ENCODE measurements at places on chromosomes 3 and 15.

GRCh38 chr15:62785881-62786828 is 256.4 kb upstream of the TPM1 start:
- H3K36me3 ChIP-seq = no peaks in the 10 kb centered on the region
- DNase-seq = no peak
- no peak overlapping the region for H3K4me3 ChIP-seq
- no peaks in the 10 kb centered on the region for H3K27me3 ChIP-seq

DNA sequence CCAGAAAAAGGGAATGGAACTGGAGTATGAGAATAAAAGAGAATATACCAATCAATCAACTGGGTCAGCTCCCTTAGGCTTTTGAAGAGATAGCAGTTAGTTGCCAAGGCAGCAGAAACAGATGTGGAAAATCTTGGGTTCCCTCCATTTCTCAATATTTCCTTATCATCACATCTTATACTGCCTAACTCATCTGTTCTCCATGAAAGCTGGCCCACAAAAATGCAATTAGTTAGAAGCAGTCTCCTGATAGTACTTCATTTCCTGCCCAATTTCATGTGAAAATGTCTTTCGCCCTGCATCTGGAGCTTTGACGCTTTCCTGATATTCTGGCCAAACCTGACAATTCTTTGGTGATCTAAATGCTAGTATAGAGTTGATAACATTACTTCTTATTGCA is 30.1 kb upstream of the SPTSSB start:
- no peaks in the 10 kb centered on the region for H3K4me1 ChIP-seq
- H3K4me3 ChIP-seq = no peak overlapping the region
- DNase-seq = no peak
- no peak overlapping the region for H3K27ac ChIP-seq
- H3K36me3 ChIP-seq = no peaks in the 10 kb centered on the region

- no peaks in the 10 kb centered on the region for H3K27me3 ChIP-seq
- peaks cover 77% of the 10 kb centered on the region for H3K4me1 ChIP-seq
- peaks cover 11% of the 10 kb centered on the region for H3K36me3 ChIP-seq
- H3K27ac ChIP-seq = peak overlapping the region; percentile 35
- H3K4me3 ChIP-seq = peak overlapping the region; percentile 50
Observed at GRCh38 chr3:46926871-46927717, 49.5 kb downstream of the CCDC12 start.

- H3K4me1 ChIP-seq = no peaks in the 10 kb centered on the region
- DNase-seq = no peak
- no peak overlapping the region for H3K4me3 ChIP-seq
- no peaks in the 10 kb centered on the region for H3K27me3 ChIP-seq
Observed at GRCh38 chr15:24676431-24676830, 856 bp downstream of the NPAP1 start.

DNA sequence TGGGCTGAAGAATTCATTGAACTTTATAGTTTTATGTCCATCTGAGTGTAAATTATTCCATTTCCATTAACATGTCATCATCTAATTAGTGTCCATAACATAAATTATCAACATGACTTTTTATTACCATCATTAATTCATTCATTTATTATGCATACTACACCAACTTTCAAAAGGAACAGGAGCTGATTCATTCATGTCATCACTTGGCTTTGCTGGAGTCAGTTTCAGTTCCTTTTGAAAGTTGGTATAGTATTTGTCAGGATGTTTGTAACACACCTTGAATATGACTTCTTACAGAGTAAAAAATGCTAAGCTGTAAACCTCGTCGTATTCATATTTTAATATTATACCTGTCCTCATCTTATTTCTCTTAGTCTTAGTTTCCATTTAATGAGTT is 298.0 kb upstream of the RBMS3 start:
- no peaks in the 10 kb centered on the region for H3K4me1 ChIP-seq
- H3K36me3 ChIP-seq = no peaks in the 10 kb centered on the region
- no peak for DNase-seq
- no peak overlapping the region for H3K27ac ChIP-seq
- H3K27me3 ChIP-seq = no peaks in the 10 kb centered on the region

GRCh38 chr3:150545419-150546225 is 674 bp downstream of the SERP1 start:
- peaks cover 33% of the 10 kb centered on the region for H3K36me3 ChIP-seq
- peaks cover 32% of the 10 kb centered on the region for H3K4me1 ChIP-seq
- H3K27ac ChIP-seq = peak overlapping the region; percentile 99
- H3K4me3 ChIP-seq = peak overlapping the region; percentile 92

DNA sequence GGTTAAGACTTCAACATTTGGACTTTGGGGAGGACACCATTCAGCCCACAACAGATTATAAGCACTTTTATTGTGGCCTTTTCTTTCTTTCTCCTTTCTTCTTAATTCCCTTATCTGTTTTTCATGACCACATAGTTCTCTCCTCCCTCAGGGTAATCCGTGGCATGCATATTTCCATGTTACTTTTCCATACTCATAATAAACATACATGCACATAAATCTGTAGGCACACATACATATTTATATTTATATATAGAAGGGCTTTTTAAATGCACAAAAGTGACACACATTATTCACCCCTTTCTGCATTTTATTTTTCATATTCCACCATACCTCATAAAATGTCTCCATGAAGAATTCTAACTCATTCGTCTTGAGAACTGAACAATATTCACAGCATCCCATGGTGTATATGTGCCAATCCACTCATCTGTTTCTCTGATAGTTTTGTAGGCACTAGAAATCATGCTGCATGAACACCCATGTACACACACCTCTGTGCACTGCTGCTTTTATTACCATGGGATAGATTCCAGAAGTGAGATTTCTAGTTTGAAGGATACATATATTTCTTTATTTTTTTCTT is 38.1 kb upstream of the GADL1 start:
- H3K27me3 ChIP-seq = no peaks in the 10 kb centered on the region
- no peak for DNase-seq
- H3K27ac ChIP-seq = no peak overlapping the region
- no peaks in the 10 kb centered on the region for H3K36me3 ChIP-seq
- H3K4me3 ChIP-seq = no peak overlapping the region
- no peaks in the 10 kb centered on the region for H3K4me1 ChIP-seq

DNA sequence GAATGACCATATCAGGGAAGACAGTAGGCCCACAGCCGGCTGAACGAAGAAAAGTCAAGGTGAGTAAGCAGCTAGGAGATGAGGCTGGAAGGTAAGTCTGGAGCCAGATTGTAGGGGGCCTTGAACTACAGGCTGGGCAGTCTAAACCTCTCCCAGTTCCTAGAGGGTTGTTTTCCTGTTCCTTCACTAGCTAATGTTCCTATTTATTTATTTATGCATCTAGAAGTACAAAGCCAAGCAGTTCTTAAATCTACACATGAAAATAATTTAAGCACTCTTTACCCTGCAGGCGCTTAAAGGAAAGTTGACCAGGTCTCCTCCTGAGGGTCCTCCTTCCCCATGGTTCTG is 3.7 kb downstream of the ACAA1 start:
- H3K27me3 ChIP-seq = no peaks in the 10 kb centered on the region
- peaks cover 2% of the 10 kb centered on the region for H3K4me1 ChIP-seq
- H3K36me3 ChIP-seq = peaks cover 59% of the 10 kb centered on the region

DNA sequence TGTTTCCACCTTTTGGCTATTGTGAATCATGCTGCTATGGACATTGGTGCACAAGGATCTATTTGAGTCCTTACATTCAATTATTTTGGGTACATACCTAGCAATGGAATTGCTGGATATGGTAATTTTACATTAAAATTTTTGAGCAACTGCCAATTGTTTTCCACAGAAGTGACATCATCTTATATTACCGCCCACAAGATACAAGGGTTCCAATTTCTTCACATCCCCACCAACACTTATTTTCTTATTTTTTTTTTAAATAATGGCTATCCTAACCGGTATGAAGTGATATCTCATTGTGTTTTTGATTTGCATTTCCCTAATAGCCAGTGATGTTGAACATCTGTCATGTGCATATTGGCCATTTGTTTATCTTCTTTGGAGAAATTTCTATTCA is 22.5 kb upstream of the NPTN start:
- peaks cover 12% of the 10 kb centered on the region for H3K4me1 ChIP-seq
- no peak for DNase-seq
- H3K36me3 ChIP-seq = no peaks in the 10 kb centered on the region
- no peak overlapping the region for H3K27ac ChIP-seq
- no peaks in the 10 kb centered on the region for H3K27me3 ChIP-seq
- H3K4me3 ChIP-seq = no peak overlapping the region

DNA sequence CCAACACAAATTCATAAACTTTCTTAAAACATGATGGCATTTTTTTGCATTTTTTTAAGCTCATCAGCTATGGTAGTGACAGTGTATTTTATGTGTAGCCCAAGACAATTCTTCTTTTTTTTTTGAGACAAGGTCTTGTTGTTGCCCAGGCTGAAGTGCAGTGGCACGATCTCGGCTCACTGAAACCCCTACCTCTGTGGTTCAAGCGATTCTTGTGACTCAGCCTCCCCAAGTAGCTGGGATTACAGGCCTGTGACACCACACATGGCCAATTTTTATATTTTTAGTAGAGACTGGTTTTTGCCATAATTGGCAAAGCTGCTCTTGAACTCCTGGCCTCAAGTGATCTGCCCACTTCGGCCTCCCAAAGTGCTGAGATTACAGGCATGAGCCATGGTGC is 17.3 kb upstream of the USP50 start:
- DNase-seq = no peak
- no peaks in the 10 kb centered on the region for H3K27me3 ChIP-seq
- no peaks in the 10 kb centered on the region for H3K4me1 ChIP-seq
- H3K27ac ChIP-seq = no peak overlapping the region
- no peak overlapping the region for H3K4me3 ChIP-seq

- no peaks in the 10 kb centered on the region for H3K36me3 ChIP-seq
- H3K4me1 ChIP-seq = no peaks in the 10 kb centered on the region
- H3K4me3 ChIP-seq = no peak overlapping the region
Observed at GRCh38 chr3:88921986-88922385, 185.4 kb upstream of the EPHA3 start.

- no peak overlapping the region for H3K27ac ChIP-seq
- H3K27me3 ChIP-seq = no peaks in the 10 kb centered on the region
- peaks cover 28% of the 10 kb centered on the region for H3K36me3 ChIP-seq
- no peak for DNase-seq
Observed at GRCh38 chr3:130733236-130733875, 13.3 kb downstream of the PIK3R4 start.

DNA sequence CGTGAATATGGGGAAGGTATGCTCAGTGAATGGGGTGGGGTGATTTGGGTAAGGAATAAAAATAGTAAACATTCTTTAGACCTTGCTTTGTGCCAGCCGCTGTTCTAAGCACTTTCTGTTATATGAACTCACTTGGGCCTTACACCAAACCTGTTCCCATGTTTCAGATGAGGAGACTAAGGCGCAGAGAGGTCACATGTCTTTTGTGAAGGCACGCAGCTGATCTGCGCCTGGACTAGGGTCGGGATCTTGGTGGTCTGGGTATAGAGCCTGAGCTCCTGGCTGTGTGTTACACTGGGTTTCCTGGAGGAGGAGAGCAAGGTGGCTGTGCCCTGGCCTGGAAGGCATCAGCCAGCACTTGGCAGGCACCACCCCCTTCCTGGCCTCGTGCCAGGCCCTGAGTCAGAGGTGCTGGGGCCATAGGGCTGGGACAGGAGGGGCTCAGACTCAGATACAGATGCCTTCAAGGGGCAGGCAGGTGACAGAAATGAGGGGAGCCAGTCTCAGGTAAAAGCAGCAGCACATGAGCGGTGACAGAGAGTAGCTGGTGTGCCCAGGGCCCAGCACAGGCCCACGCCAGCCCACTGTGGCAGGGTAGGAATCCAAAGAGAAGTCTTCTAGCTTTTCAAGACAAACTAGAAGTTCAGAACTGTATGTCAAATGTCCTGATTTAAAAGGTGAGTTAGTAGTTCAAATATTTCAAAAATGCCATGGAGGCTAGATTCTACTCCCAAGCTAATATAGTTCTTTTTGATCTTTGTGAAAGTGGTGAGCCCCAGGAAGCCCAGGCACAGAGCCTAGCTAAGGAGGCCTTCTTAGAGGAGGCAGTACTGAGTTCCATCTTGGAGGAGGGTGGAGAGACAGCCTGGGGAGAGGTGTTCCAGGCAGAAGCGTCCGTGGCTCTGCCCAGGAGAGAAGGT is 83.1 kb downstream of the DNAJB8 start:
- no peak overlapping the region for H3K4me3 ChIP-seq
- DNase-seq = peak; percentile 69
- no peak overlapping the region for H3K27ac ChIP-seq

GRCh38 chr15:66746231-66746605 is 44.2 kb downstream of the SMAD6 start:
- no peak overlapping the region for H3K4me3 ChIP-seq
- no peaks in the 10 kb centered on the region for H3K27me3 ChIP-seq
- H3K27ac ChIP-seq = no peak overlapping the region

DNA sequence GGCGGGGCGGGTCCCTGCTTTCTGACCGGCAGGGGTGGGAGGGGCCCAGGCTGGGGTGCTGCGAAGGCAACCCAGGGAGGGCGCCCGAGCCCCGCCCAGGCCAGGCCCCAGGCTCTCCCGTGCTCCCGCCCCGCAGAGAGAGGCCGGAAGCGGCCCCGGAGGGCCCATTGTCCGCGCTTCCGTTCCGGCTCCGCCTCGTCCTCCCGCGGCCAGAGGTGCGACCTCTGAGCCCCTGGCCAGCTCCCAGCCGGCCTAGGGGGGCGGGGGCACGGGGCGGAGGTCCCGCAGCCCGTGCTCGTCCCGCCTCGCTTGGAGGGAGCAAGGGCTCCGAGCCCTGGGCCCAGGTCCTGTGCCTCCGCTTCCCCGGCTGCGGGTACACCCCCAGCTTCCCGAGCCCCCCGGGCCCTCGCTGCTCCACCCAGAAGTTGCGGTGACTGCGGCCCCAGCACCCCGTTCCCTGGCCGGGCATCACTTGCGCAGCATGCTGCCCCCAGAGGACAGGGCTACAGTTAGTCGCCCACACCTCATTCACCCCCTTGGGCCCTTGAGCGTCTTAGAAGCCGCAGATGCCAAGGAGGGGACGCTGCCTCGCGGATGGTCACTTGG is 20.4 kb upstream of the PLXND1 start:
- H3K27ac ChIP-seq = no peak overlapping the region
- no peaks in the 10 kb centered on the region for H3K27me3 ChIP-seq
- peak overlapping the region; percentile 71 for H3K4me3 ChIP-seq
- H3K4me1 ChIP-seq = peaks cover 29% of the 10 kb centered on the region

DNA sequence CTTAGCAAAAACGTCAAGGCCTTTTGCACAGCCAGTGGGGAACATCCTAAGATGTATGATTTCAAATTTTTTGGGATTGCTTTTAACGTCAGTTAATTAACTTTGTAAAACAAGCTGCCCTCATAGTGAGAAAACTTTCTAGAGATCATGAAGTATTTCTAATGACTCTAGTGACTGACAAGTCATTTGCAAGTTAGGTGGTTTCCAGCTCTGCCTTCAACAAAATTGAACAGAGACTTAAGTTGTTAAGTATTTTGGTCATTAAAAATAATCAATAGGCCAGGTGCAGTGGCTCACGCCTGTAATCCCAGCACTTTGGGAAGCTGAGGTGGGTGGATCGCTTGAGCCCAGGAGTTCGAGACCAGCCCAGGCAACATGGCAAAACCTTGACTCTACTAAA is 71.2 kb downstream of the CHDH start:
- H3K27ac ChIP-seq = no peak overlapping the region
- no peak for DNase-seq
- no peaks in the 10 kb centered on the region for H3K27me3 ChIP-seq
- H3K36me3 ChIP-seq = no peaks in the 10 kb centered on the region
